ENCODE measurements at places on chromosomes 6 and 20.

- DNase-seq: no peak
Observed at GRCh38 chr6:33203443-33204164, 851 bp upstream of the HSD17B8 start.

GRCh38 chr6:168929871-168930450 is 323.7 kb downstream of the THBS2 start:
- DNase-seq: no peak

- DNase-seq: no peak
Observed at GRCh38 chr6:170108456-170108855, 182.4 kb downstream of the DLL1 start.

DNA sequence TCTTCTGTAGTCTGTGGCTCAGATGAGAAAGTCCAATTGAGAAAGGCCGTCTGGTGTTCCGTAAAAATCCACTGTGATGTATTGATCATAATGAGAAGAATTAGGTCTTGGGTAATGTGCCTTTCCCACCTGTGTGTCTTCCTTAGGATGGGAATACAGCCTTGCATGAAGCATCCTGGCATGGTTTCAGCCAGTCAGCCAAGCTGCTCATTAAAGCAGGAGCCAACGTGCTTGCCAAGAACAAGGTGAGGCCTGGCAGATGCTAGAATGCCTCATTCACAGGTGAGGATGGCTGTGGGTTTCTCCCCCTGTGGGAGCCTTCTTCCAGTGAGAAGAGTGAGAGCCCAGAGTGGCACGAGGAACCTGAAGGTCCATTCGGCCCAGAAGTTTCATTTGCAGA is 32.7 kb downstream of the LYRM2 start:
- no peak for DNase-seq

GRCh38 chr20:61660559-61660958 is 405.1 kb downstream of the TAF4 start:
- DNase-seq: no peak

DNA sequence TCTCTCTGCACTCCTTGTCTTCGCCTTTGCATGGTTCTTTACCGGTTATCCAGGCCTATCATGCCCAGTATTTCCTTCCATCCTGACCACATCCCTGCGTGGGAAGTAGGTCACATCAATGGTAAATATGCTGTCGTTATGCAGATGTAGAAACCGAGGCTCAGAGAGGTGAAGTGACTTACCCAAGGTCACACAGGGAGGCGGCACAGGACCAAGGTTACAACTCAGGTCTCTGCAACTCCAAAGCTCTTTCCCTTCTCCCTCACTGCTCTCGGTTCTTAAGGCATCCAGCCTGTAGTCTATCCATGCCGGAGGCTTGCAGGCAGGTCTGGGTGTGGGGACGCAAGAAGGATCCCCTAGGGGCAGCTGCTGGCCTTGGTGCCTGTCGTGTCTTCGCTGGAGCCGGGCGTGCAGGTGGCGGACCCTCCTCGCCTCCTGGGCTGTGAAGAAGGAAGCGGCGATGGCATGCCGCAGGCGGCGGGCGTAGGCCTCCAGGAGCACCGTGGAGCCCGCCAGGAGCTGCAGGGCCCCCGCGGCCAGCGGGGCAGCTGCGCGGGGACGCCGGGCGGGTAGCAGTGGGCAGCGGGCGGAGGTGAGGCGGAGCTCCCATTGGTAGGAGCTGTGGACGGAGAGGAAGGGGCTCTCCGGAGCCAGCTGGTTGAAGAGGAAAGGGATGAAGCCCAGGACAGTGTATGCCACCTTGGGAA is 9.1 kb downstream of the OCSTAMP start:
- no peak for DNase-seq

- DNase-seq: no peak
Observed at GRCh38 chr6:125307964-125308615, 6.3 kb upstream of the HDDC2 start.

DNA sequence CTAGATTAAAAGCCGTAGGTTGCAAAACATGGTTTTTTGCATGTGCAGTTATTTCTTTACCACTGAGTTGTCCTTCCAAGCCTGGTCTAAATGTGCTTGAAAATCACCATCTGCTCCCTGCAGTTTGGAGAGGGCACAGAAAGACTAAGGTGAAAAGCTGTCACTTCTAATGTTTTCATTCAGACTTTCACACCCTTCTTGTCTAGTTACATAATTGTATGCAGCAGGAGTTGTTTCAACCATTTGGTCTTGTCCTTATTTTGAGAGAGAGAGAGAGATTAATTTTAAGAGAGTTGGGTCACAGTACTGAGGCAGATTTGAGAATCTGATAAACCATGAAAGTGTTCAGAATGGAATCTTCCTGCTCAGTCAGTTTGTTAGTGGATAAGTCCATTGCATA is 82.5 kb downstream of the ARID1B start:
- DNase-seq: no peak

GRCh38 chr6:119322034-119322433 is 27.5 kb downstream of the MAN1A1 start:
- no peak for DNase-seq

DNA sequence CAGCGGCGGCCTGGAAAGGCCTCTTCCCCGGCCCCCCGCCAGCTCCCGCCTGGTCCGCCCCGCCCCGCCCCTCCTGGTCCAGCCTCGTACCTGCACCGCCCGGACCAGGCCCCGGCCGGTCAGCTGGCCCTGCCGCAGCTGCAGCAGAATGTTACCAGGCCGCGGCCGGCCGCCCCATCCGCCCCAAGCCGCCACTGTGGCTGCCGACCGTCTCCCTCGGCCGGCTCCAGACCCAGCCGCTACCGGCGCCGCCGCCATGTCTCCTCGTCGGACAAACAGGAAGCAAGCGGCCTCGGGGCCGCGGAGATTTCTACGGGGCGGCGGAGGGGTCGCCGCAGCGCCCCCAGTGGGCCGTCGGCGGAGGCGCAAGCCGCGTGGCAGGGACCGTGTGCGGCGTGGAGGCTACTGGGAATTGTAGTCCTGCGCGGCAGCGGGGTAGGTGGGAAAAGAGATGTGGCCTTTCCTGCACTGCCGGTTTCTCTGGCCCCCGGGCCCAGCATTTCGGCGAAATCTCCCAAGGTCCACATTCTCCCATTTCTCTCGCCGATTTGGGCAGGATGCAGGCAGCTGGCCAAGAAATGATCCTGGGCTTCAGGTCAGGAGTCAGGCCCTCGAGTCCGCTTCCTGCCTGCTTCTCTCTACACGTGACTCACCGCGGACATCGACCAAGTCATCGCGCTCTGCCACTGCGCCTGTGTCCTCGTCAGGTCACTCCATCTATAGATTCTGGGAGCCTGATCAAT is at the start of gene TRPC4AP:
Gene TRPC4AP (minus strand): TSS at position 284 of the 743 bp plus-strand sequence. CDS start 26 bp downstream, at position 258.
- DNase-seq: peak; percentile 83

GRCh38 chr6:71103130-71103529 is 146.3 kb upstream of the B3GAT2 start:
- no peak for DNase-seq

- DNase-seq: no peak
Observed at GRCh38 chr20:50302341-50303057, 111.9 kb downstream of the CEBPB start.

DNA sequence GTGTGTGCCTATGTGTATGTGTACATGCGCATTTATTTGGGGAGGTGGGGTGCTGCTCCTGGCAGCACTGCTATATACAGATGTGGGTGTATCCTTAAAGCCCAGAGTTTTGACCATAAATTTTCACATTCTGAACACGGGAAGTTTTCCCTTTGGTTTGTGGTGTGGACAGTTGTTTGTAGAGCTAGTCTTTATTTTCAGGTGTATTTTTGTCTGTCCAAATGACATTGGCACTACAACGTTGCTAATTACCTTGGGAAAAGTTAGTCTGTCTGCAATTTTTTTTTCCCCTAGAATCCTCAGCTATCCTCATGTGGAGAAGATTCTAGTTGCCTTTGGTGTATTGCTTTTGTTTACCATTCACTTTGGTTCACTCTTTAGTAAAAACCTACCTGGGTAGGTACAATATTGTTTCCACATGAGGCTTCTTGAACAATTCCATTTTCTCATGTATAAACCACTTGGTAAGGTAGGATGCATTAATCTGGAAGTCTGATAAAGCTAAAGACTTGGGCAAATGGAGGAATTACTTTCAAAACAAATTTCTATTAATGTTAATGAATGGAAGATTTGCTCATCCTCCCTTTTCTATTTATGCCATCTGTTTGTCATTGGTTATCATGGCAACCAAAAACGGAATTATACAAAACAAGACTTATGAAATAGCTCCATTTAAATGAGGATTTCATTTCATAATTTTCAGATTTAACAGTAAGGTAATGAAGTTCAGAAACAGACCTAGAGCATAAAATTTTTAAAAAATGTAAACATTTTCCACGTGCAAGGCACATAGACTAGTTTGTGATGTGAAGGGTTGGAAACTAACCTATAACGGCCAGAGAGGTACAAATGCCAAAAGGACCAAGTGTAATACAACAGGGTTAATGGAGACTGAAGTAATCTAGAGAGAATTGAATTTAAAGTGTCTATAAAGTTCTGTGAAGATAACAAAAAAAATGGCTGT is 3.9 kb downstream of the CCN2 start:
- DNase-seq: no peak

GRCh38 chr6:121694801-121695251 is 259.4 kb downstream of the GJA1 start:
- no peak for DNase-seq

- no peak for DNase-seq
Observed at GRCh38 chr20:6502999-6503398, 264.5 kb upstream of the BMP2 start.

DNA sequence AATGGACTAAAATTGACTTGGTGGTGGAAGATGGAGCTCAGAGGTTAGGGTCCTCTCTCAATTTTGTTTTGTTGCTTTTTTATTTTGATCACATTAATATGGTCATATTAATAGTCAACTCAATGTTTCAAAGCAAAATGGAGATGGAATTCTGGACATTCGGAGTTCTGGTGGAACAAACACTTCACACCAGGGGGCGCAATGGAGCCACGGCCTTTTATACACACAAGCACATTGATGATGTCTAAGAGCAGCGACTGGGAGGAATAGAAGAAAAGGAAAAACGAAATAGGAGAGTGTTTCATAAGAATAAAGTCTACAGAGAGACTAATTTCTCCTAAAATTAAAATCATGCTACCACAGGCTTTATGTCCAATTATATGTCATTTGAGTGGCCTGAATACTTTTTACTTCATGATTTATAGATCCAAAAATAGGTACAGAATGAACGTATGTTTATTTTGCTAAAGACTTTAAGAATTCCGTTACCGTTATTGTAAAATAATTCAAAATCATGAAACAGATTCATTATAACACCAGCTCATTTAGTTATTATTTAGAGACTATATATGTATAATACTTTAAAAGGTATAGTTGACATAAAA is 197.6 kb upstream of the SASH1 start:
- peak; percentile 28 for DNase-seq

- DNase-seq: no peak
Observed at GRCh38 chr6:24918641-24919055, 17.1 kb downstream of the RIPOR2 start.

GRCh38 chr6:131205481-131206244 is 70.4 kb downstream of the AKAP7 start:
- no peak for DNase-seq

DNA sequence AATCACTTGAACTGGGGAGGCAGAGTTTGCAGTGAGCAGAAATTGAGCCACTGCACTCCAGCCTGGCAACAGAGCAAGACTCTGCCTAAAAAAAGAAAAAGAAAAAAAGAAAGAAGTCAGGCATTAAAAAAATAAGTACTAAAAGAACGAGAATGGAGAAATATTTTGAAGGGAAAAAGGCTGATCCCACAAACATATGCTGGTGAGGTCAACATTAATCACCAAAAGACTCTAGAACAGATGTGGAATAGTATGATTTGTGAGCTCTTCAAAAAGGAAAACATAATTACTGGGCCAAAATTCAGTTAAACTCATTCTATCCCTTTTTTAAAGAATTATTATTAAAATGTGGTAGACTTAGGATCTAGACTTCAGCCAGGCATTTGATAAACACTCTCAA is 61.2 kb upstream of the NRSN1 start:
- DNase-seq: no peak
